ENCODE measurements at places on chromosomes 5 and 9. TPM values are rescaled to one million over a fixed set of nuclear protein-coding genes. Genes with fewer than 3 reads are reported as not detected.

- DNase-seq: peak; percentile 45
Observed at GRCh38 chr9:83978992-83979811, 813 bp downstream of the HNRNPK start.

Gene RCL1
- total RNA-seq: 20.8 TPM

Gene TMEM174
- 0.07 TPM for total RNA-seq

DNA sequence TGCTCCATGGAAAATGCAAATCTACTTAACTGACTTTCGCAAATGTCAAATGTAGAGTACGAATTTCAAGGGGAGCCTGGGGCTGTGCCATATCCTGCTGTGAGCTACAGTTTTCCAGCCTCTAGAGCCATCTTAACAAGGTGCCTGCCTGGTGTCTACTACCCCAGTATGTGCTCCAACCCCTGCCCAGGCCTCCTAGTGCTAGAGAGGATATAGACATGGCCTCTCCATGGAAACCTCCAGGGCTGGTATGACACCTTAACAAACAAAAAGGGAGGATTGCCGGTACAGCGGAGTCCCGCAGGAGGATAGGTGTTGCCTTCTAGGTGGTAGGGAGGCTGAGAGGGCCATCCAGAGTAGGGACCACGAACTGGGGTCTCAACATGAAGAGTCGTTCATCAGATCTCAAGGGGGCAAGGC lies 13.6 kb upstream of the IL3 start:
- DNase-seq: no peak

DNA sequence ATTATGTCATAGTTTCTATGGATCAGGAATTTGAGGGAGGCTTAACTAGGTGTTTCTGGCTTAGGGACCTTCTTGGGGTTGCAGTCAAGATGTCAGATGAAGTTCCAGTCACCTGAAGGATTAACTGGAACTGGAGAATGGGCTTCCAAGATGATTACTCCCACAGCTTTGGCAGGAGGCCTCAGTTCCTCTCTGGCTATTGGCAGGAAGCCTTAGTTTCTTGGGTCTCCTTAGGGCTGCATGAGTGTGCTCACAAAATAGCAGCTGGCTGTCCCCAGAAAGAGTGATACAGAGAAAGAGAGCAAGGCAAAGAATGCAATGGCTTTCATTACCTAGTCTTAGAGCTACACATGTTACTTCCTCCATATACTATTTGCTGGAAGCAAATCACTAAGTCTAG lies 138.1 kb upstream of the TLE4 start:
- no peak for DNase-seq

Measured in pulmonary artery endothelial cell (primary cell).